Posterior vena cava (tissue), 2 donors: ENCODE measurements at places on chromosomes 16 and 17. TPM values are rescaled to one million over a fixed set of nuclear protein-coding genes. Genes with fewer than 3 reads are reported as not detected.

The ST6GALNAC2 gene
- 3.1 TPM for total RNA-seq

The KRTAP4-3 gene
- not detected for total RNA-seq

The NPB gene
- 0.46 TPM for total RNA-seq

The FNDC8 gene
- total RNA-seq: not detected

The HOXB13 gene
- not detected for total RNA-seq

The TOP2A gene
- total RNA-seq: 2.2 TPM

The CACNG5 gene
- total RNA-seq: not detected

The ZP2 gene
- not detected for total RNA-seq

The P2RX1 gene
- 71.0 TPM for total RNA-seq

The ASGR1 gene
- 1.2 TPM for total RNA-seq

The TSPAN10 gene
- total RNA-seq: 0.14 TPM

The LAT gene
- 9.7 TPM for total RNA-seq

The KCNJ12 gene
- 6.9 TPM for total RNA-seq

GRCh38 chr17:35991075-35991474, 4.5 kb upstream of the CCL14 start:
- DNase-seq: no peak

DNA sequence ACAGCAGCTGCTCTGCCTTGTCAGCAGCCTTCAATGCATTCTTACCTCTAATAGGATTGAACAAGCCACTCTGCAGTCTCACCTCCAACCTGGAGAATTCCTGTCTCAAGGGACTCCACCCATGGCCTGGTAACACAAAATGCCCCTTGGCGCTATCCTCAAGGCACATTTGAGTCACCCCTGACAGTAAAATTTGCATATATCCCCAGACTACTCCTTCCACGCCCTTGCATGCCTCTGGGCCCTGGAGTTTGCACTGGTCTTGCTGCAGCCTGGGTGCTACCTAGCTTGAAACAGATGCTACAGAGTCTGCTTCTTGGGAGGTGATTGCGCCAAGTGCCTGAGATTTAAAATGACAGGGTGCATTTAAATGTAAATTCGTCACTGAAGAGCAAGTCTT, 391.4 kb upstream of the MAF start:
- DNase-seq: no peak

- DNase-seq: no peak
Observed at GRCh38 chr16:49485663-49486062, 112.1 kb downstream of the C16orf78 start.

DNA sequence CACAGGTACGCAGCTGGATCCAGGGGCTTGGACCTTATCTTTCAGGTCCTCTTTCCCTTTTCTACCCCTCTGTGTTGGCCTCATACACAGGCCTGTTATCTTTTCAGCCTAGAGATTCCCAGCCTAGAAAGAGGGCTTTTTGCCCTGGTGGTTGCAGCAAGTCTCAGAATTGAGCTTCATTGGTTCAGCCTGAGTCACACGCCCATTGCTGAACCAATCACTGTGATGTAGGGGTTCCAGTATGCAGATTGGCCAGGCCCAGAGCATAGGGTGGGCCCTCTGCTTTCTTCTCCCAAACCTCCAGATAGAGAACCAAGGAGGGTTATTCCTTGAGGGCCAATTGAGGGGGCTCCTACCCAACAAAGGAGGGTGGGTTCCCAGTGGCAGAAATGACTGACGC, 32.8 kb downstream of the GPT2 start:
- DNase-seq: no peak

GRCh38 chr17:13749891-13750235, 148.1 kb upstream of the HS3ST3A1 start:
- no peak for DNase-seq

GRCh38 chr17:79826204-79826680, 13.0 kb downstream of the CBX4 start:
- no peak for DNase-seq

GRCh38 chr16:16027728-16028310, 78.4 kb downstream of the ABCC1 start:
- DNase-seq: no peak

- no peak for DNase-seq
Observed at GRCh38 chr16:275041-275641, 603 bp downstream of the RGS11 start.

GRCh38 chr17:43832168-43832975, 574 bp downstream of the MPP3 start:
- DNase-seq: peak; percentile 88

DNA sequence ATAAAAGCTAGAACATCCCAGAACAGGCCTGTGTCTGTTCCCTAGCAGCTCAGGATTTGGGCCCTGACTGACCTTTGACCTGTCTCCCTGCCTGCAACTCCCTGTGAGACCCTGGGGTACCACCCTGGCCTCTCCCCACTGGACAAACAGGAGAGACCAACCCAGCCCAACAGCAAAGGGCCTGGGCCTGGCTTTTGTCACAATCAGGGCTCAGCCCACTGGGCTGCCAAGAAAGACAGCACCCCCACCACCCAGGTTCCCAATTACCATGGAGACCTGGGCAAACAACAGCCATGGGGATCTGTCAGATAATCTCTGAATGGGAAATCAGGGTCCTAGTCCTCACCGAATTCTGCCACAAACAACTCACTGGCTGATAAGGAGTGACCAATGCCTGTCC, 11.1 kb downstream of the PLLP start:
- no peak for DNase-seq

DNA sequence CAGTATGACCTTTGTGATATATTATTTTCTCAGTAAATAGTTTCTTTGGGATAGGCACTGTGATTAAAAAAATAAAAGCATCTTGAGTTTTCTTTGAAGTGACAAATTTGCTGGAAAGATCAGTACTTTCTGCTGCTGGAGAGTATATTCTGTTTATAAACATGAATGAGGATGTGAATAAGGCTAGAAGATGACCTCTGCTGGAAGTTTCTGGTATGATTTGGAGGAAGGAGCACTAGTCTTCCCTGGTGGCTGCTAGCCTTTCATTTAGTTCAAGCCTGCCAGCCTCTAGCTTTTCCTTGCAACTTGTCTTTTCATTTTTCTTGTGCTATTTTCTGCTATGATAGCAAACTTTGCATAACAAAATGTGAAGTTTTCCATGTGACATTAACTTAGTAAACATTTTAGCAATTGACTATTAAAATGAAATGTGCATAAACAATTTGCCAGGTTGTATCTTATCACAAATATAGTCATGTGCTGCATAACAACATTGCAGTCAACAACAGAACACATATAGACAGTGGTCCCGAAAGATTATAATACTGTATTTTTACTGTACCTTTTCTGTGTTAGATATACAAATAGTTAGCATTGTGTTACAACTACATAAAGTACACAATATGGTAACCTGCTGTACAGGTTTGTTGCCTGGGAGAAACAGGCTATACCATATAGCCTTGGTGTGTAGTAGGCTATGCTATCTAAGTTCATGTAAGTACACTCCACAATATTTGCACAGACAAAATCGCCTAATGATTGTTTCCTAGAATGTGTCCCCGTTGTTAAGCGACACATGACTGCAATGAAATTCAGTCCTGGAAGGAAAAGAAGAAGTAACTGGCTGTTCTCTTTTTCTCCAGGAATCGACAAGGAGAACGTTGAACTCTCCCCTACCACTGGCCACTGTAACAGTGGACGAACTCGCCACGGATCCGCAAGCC, 18.1 kb upstream of the RAB11FIP4 start:
- DNase-seq: no peak

GRCh38 chr16:80594756-80595155, 54.0 kb downstream of the DYNLRB2 start:
- DNase-seq: no peak

- no peak for DNase-seq
Observed at GRCh38 chr17:1002771-1003555, 6.0 kb downstream of the TIMM22 start.

- DNase-seq: no peak
Observed at GRCh38 chr17:41782142-41782541, 4.4 kb downstream of the JUP start.

DNA sequence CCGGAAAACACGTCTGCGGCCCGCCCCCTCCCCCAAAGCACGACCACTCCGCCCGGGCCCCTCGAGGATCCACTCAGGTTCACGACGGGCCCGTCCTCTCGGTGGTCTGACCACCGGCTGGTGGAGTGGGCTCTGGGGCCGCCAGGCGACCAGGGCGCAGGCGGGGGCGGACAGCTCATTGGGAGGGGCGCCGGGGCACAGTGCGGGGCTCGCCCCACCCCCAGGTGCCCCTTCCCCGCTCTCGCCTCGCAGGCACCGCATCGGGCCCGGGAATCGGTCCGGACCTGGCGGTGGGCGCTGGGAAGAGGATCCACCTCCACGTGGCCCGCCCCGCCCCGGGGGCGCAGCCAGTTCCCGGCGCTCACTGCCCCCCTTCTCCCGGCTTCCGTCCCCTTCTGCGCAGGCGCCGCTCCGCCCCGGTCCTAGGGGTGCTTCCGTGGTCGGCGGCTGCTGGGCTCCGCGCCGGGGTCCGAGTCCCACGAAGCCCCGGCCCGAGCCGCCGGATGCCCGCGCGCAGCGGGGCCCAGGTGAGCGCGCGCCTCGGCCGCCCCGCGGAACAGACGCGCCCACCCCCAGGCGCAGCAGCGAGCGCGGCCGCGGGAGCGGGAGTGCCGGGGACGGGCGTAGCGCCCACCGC, at the start of gene MPG:
TSS of gene MPG (plus strand) at position 419 of the 637 bp plus-strand sequence. CDS start at position 504, 85 bp downstream.
- DNase-seq: peak; percentile 96

- DNase-seq: peak; percentile 93
Observed at GRCh38 chr16:88812513-88813268, 963 bp upstream of the APRT start.

DNA sequence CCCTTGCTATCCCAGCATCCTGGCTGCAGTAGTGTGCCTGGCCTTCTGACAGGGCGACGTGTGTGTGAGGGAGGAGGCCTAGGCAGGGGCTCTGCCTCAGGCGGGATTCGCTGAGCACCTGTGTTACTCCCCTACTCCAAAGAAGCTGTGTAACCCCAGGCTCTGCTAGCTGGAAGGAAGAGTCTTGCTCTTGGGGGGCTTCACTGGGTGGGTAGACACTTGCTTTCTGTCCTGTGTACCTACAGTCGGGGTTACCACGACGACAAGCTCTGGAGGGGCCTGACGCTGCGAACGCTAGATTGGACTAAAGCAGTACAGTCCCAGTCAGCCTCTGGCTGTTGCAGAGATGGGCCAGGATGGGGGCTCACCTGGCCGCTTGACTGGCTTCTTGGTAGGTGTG, 9.5 kb downstream of the EXOC7 start:
- DNase-seq: no peak

DNA sequence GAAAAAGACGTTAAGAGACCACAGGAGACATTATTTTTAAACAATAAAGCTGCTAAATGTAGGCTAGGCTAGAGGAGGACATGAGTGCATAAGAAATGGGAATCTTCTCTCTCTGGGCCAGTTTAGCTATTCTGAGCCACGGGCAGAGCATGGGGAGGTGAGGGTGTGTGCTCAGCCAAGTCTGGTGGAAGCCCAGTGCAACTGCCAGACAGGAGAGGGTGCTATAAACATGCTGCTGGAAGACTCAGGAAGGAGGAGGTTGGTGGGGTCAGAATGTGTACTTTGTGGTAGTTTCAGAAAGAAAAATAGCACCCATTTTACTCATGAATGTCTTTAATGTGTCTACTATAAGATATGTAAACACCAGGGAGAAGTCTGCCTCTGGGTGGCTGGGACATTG, 5.9 kb upstream of the SDK2 start:
- no peak for DNase-seq

GRCh38 chr17:81906476-81907218, 4.6 kb downstream of the PCYT2 start:
- no peak for DNase-seq

- peak; percentile 34 for DNase-seq
Observed at GRCh38 chr17:77526728-77527350, 386.1 kb downstream of the SEC14L1 start.

DNA sequence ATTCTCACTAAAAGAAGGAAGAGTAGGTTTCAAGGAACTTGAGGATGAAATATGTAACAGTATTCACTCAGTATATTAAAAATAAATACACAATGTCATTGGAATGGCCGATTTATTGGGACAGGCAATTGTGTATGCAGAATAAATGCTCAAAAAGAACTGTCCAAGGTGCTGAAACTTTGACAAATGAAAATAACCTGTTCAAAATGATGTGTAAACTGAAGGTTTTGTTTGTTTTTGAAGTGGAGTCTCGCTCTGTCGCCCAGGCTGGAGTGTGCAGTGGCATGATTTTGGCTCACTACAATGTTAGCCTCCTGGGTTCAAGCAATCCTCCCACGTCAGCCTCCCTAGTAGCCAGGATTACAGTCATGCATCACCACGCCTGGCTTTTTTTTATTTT, 318.7 kb upstream of the RBFOX1 start:
- no peak for DNase-seq

- no peak for DNase-seq
Observed at GRCh38 chr17:80517641-80518040, 27.0 kb upstream of the RPTOR start.

- no peak for DNase-seq
Observed at GRCh38 chr17:81237591-81238489, 1.0 kb downstream of the TEPSIN start.

DNA sequence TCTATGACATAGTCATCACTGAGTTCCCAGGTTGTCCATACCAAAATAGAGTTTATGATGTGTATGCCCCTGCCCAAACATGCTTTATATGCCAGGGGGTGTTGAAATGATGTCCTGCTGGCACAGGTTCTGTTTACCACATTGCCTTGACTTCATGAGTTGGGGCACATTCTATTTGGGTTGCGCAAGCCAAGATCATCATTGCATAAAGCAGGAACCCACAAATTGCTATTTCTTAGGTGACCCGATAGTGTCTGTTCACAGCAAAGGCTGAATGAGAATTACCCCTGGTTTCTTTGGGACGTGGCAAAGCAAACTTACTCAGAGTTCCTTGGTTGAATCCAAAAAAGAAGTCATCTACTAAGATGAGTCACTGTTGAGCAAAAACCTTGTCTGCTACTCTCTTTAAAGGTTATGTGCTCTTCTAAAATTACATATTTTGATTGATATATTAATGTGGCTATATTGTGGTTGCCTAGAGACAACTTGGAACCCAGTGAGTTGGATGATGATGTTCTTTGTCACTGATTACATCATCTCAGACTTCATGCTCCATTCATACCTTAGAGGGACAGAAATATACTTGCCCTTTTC, 912.6 kb upstream of the SOX9 start:
- no peak for DNase-seq

GRCh38 chr16:49643429-49644144, 212.3 kb downstream of the ZNF423 start:
- peak; percentile 79 for DNase-seq

GRCh38 chr16:57945740-57946138, 25.2 kb downstream of the CNGB1 start:
- DNase-seq: no peak

GRCh38 chr17:36602030-36602748, 806 bp downstream of the MRM1 start:
- DNase-seq: peak; percentile 82
